ENCODE measurements at places on chromosomes 6 and 20. TPM values are rescaled to one million over a fixed set of nuclear protein-coding genes. Genes with fewer than 3 reads are reported as not detected.
A peak's percentile ranks its signal among the peaks of the same experiment; 100 is the strongest.

The PABPC1L gene
- 10.1 TPM for total RNA-seq

The ACTL10 gene
- total RNA-seq = 0.93 TPM

The SEMG1 gene
- not detected for total RNA-seq

The TAAR1 gene
- total RNA-seq = not detected

- no peak for DNase-seq
These were observed 114.3 kb upstream of the ZFP64 start for GRCh38 chr20:52305858-52306257.

- no peak for DNase-seq
These were observed 89.1 kb downstream of the AIG1 start for GRCh38 chr6:143149771-143150170.

DNA sequence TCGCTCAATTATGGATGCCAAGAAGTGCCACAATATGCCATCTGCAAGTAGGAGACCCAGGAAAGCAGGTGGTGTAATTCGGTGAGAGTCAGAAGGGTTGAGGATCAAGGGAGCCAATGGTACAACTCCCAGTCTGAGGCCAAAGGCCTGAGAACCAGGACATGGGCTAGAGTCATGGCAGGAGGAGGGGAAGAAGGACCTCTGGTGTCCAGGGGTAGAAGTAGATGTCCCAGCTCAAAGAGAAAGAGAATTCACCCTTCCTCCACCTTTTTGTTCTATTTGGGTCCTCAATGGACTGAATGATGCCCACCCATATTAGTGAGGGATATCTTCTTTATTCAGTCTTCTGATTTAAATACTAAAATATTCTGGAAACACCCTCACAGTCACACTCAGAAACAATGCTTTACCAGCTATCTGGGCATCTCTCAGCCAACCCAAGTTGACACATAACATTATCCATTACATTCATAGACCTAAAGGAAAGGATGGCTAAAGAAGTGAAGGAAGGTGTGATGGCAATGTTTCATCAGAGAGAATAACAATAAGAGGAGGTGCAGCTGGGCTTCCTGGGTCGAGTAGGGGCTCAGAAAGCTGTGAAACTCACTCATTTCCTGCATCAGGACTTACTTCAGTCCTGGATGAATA lies 21.2 kb upstream of the HLA-DQA1 start:
- no peak for DNase-seq

GRCh38 chr6:42394881-42395620 lies 56.7 kb downstream of the TRERF1 start:
- DNase-seq = peak; percentile 55

GRCh38 chr6:167408235-167408869 lies 83.5 kb downstream of the TTLL2 start:
- no peak for DNase-seq

Data from mesenteric fat pad (tissue), 1 donor.